Stimulated activated CD8-positive, alpha-beta memory T cell treated with anti-CD3 and anti-CD28 coated beads, Interleukin-15, amount 100 ng/mL, for 24 hours (primary cell): ENCODE measurements at places on chromosomes 2 and 18.

DNA sequence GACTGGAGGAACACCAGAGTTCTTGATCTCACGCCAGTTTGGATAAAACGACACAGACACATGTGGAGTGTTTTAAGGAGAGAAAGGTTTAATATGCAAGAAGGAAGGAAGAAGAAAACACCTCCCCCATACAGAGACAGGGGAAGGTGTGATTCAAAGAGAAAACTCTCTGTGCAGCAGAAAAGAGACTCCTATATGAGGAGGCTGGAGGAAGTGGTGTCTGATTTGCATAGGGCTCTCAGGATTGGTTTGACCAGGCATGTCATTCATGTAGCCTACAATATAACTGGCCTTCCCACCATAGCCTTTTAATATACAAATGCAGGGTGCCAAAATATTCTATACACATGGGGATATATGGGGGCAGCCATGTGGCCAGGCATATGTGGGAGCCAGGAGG lies 1386.5 kb downstream of the RPIA start:
- no peak for DNase-seq

GRCh38 chr2:37796481-37796880 lies 125.0 kb upstream of the CDC42EP3 start:
- no peak for DNase-seq

GRCh38 chr2:192243488-192243887 lies 48.8 kb upstream of the TMEFF2 start:
- no peak for DNase-seq

- DNase-seq = no peak
Measured at GRCh38 chr2:133456156-133456555, 112.1 kb downstream of the NCKAP5 start.

- DNase-seq = no peak
Measured at GRCh38 chr2:198597648-198598047, 793.3 kb downstream of the PLCL1 start.

DNA sequence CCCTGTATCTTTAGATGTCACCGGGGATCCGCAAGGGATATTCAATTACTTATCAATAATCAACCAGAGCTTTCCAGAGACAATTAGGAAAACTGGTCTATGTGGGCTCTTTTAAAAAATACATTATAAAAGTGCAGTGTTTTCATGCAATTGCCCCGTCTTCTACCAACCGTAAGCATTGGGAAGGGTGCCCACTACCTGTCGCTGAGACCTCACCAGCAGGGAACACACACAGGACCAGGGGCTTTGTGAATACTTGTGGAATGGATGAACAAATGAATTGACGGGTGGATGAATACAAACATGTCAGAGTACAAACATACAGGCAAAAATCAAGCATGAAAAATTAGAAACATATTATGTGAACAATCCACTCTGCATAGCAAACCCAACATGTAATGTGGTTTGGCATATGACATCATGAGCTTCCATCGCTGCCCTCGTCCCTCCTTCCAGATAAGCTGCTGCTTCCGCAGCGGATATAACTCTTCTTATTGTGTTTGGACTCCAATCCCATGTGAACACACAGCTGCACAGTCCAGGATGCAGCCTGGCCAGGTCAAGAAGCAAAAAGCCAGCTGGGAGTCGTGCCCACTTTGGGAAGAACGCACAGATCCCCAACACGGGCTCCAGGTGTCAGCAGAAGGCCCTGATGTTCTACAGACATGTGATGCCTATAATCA lies 5.3 kb downstream of the FHL2 start:
- no peak for DNase-seq

GRCh38 chr18:35137632-35138031 lies 96.4 kb downstream of the MAPRE2 start:
- no peak for DNase-seq

GRCh38 chr18:9557250-9557943 lies 57.0 kb downstream of the PPP4R1 start:
- DNase-seq = no peak

DNA sequence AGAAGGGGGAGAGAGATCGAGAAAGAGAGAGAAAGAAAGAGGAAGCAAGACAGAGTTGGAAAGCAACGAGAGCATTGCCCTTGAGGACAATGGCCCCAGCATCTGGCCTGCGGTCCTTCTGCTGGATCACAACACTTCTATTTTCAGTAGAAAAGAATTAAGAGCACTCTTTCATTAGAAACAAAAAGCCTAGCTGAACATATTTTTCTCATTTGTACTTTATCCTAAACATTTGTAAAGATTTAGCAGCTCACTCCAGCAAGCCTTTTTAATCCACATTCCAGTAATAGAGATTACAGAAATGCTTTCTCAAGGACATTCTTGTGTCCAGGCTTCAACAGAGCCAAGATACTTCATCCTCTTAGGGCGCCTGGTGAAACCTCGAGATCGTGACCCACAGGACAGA lies 31.6 kb upstream of the AFF3 start:
- no peak for DNase-seq

DNA sequence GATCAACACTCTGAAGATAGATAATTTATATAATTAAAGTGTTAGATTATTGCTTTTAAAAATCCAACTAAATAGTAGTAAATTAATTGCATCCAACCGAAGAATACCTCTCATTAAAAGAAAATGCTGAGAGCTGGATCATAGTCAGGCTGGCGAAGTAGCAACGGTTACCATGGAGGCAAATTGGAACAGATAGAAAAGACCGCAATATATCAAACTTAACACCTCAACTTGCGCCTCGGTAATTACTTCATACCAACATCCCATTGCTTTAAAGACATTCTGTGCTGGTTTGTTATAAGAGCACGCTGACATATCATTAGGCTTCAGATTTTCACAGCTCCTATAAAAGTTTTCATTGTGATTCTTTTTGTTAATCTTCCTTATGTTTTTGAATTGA lies 183.8 kb upstream of the ZC3H15 start:
- DNase-seq = no peak

DNA sequence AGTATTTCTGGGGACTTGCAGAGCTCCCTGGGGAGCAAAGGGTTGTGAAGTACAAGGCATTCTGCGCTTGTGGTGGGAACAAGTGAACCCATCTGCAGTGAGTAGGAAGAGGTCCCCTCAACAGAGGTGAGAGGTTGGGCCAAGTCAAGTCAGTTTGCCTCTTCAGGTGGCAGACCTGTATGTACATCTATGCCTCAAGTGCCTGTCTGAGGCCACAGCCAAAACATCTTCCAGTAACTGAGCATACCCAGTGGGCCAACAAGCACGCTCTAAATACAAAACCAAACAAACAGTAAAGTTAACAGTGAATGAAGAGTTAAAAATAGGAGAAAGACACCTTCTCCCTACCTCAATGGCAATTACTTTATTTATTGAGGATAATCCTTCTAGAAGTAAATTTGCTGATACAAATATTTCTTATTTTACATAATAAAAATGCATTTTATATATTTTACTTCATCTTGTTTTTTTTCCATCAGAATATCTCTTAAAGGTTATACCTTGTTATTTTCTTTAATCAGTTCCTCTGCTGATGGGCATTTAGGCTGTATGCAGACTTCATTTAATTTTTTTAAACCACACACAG lies 2.5 kb downstream of the GYPC start:
- DNase-seq = no peak

- no peak for DNase-seq
Measured at GRCh38 chr2:67997903-67998302, 64.9 kb downstream of the C1D start.

- DNase-seq = no peak
Measured at GRCh38 chr2:215435280-215435869, 493 bp downstream of the FN1 start.

DNA sequence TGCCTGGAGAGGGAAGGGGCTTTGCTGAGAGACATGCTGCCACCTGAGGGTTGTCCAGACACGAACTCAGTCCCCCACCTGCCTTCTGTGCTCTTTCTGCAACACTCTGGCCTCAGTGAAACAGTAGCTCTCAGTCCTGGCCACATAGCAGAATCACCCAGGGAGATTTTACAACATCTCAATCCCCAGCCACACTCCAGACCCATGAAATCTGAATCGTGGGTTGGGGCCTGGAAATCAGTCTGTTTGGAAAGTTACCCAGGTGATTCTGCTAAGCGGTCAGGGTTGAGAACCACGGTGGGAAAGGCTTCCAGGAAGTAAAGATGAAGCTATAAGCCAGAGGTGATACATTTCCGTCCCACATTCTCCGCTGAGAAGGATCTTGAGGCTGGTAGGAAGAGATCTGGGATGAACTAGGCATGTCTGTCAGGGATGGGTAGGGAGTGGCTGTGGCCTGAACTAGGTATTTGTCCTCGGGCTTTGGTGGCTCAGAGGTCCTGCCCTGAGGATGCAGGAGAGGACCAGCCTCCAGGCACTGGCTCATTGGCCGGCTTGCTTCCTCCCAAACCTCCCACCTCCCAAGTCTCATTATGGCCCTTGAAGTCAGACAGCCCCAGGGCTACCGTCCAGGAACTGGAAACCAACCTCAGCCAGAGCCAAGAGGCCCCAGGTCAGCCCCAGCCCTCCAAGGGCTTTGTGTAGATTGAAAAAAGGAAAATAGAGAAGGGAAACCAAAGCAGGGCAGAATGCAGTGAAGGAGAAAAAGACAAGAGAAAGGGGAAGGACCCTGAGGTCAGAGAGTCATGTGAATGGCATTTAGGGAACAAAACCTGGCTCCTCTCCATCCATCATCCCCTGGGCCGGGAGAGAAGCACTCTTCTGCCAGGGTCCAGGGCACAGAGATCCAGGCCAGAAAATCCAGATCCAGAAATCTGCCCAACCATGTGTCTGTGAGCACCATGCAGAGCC lies 119.6 kb downstream of the ZFP36L2 start:
- no peak for DNase-seq

DNA sequence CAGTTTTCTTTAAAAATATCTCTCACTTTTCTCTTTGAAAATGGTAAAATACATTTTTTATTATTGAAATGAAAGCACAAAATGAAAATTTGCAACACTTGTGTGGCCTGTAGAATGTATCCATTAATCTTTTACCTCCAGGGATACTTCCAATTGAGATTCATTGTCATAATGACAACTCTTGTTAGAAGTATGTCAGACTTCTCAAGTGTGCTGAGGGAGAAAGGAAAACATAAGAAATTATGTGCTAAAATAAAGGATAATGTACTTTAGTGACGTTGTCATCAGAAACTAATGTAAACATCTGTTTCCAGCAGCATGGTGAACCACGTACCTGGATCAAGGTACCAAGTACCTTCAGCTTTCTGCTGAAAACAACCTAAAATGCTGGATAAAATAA lies 195.8 kb upstream of the STON1 start:
- no peak for DNase-seq

DNA sequence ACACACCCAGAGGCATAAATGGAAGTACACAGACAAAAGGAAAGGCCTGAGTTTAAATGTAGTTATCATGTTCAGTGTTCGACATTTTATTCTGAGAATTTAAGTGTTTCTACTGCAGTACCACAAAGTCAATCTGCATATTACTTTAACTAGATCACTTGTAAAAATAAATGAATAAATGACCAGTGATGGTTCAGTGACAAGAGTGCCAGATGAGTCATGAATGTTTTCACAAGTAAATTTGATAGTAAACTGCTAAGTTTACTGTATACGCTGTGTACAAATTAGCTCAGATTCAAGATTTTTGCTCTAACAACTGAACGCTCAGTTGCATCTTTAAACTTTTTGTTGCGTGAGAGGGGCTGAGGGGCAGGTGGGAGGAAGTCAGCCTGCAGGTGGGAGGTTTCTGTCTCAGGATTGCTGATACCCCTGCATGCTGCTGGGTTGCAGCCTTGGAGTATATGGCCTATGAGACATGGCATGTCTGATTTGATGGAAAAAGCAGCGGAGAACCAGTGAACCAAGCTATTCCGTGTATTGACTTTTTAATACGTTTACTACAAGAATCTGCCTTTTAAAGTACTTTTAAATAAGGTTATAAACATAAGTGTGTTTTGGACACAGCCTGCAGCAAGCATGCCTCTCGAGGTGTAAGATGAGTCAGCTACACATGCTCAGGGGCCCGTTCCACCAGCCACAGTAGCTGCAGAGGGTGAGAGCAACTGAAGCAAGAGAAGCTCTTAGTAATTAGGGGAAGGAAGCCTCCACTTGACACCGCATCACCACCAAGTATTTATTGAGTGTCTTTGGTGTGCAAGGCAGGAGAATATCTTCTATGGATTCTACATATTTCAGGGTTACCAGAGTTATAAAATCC lies 245.1 kb downstream of the NEDD4L start:
- DNase-seq = no peak

- DNase-seq = no peak
Measured at GRCh38 chr2:153106802-153107477, 371.6 kb downstream of the RPRM start.

- no peak for DNase-seq
Measured at GRCh38 chr2:174332217-174332963, 2.4 kb upstream of the SP9 start.

GRCh38 chr2:15260196-15260595 lies 300.9 kb downstream of the NBAS start:
- DNase-seq = no peak

GRCh38 chr2:232927032-232927792 lies 57.1 kb downstream of the SNORC start:
- DNase-seq = no peak

DNA sequence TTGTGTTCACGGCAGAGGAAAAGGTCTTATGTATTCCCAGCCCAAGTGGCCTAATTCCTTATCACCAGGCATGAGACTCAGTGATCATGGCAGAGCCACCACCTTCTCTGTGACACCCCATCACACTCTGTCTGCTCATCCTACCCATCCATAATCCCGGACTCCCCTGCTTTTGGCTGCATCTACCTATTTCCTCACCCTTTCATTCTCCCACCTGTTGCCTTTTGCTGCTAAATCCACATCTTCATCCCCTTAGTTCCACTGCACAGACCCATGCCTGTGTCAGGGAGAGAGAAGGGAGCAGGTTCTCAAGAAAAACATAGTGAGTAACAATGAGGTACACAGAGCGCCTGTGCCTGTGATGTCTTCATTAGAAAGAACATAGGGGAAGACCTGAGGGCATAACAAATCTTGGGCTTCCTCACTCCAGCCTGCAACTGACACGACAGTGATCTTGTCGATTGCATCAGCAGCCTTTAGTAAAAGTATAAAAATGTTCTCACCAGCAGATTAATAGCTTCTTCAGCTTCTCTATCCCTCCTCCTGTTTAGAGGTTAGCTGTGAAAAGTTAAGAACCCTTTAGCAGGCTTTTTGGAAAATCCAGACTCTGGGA lies 246.5 kb upstream of the SPRED2 start:
- DNase-seq = no peak
